ENCODE measurements at places on chromosomes 11 and 22.

DNA sequence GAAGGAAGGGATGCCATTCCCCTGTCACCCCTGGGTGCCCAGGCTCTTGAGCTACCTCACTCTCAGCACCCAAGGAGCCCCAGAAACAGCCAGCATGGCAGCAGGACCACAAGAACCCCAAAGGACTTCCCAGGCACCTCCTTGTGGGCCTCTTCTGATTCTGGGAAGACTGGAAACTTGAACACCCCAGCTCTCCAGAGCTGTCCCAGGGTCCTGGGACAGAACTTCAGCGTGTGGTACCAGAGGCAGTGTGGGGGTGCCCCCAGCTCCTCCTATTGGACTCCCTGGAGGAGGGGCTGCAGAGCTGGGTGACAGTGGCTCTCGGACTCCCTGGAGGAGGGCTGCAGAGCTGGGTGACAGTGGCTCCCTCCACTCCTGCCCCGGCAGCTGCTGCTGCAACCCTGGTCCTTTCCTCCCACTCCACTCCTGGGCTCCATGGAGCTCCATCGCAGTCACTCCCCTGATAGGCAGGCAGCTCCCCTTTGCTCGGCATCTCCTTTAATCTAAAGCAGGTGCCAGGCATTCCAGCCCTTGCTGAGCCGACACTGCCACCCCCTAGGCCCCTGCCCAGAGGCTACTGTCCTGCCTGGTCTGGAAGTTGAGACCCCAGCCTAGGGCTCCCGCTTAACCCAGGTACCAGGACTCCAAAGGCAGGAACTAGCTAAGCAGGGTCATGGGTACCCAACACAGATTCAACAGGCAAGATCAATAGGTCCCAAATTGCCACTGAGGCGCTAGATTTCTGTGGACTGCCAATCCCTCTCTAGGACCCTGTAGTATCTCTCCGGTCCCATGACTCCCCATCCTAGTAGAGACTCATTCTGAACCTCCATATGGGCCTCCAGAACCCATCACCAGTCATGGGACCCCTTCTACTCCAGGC is 2.7 kb downstream of the BCL9L start:
- no peak for DNase-seq

DNA sequence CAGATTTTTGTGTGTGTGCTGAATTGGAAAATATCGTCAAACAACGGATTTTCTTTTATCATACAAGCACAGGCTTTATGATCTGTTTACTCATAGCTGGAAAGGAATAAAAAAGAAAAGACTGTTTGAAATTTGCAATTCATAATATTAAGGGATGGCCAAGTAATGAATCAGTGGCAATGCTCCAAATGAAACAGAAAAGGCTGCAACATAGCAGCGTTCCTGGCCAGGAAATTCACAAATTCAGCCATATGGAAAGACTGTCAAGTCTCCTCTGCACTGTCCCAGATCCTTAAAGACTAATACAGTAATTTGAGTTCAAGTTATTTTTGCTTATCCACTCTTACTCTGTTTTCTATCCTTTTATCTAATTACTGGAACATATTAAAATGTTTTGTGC is 98.2 kb downstream of the MSANTD4 start:
- no peak for DNase-seq

DNA sequence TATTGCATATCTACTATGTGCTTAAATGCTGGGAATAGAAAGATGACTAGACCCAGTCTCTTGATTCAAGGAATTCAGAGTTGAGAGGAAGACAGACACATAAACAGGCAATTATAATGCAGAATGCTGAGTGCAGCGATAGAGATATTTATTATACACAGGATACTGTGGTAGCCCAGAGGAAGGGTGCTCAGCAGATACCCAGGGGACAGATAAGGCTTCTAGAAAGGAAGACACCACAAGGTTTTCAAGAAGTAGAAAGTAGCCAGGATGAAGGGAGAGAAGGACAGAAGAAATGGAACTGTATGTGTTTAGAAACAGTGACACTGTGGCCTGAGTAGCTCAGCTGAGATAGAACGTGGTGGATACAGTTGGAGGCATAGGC is 79.4 kb upstream of the NNMT start:
- no peak for DNase-seq

DNA sequence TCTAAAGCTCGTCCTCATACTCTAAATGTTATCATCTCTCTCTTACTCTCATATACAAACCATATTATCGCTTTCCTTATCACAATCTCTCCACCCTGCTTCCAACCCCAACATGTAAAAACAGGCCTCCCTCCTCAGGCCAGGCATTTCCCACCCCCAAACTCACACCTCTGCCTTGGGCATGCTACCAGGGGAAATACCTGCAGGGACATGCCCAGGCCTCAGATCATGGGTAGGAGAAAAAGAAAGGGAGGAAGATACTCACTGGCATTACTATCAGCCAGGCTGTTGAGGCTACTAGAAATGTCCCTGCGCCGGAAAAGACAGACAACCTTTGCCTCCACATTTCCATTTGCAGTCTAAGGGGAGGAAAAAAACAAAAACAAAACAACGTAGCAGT is 1.8 kb downstream of the MTA2 start:
- DNase-seq: no peak

DNA sequence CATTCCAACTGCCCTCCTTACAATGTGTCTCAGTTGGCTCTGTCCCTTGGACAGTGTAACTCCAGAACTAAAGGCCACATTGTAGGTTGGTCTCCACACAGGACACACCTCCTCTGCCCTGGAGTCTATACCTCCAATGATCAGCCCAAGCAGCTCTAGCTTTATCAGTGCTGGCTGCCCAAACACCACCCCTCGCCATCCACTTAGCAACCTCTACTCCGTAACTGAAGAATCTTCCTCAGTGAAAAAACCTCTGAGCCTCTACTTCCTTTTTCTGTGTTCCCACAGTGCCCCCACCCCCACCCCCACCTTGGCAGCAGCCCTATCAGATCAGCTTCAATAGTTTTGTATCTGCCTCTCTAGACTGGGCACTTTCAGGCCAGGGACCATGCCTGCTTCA is 33.4 kb downstream of the SERPINH1 start:
- no peak for DNase-seq

DNA sequence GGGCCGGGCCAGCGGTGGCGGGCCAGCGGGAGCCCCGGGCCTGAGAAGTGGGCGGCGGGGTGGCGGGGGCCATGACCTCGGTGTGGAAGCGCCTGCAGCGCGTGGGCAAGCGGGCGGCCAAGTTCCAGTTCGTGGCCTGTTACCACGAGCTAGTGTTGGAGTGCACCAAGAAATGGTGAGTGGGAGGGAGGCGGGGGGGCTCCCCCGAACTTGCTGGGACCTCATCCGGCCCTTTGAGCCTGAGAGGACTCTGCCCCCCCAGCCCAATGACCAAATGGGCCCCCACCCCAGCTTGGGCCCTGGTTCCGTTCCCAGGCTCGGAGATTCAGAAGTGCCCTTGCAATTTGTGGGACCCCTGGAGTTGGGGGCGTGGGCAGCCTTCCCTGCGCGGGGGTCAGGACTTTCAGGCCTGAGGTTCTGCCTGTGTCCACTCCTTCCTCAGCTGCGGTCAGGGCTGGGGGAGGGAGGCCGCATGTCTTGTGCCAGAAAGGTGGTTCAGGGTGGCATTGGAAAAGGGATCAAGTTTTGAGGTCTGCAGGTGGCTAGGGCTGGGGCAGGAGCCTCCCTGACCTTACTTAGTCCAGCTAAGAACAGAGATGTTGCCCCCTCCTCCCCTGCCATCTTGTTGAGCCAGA is 496 bp downstream of the EHBP1L1 start:
- no peak for DNase-seq

DNA sequence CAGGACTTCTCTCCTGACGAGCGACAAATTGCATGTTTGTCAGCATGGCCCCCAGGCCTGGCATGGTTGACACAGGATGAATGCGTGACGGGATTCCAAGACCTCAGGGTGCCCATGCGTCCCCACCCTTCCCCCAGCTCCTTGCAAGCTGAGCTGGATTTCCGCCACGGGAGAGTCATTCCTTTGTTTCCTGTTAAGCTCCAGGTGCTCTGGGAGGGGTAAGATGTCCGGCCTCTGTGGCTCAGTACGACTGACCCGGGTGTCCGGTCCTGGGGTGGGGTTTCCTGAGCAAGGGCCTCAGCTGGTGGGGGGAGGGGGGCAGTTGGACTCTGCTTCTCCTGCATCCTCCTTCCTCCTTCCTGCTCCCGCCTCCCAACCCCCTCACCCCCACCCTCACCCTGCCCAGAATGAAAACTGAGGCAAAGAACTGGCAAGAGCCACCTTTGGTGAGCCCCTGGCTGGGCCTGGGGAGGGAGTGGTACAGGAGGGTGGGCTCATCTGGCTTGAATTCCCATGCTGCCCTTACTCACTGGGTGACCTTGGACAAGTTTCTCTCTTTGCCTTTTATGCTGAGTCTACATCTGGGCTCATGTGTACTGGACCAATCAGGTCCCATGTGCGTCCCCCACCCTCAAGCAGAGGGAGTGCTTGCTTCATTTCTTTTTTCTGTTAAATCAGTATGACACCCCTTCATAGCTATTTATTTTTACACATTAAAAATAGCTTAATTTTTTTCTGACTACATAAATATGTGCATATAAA is 2.5 kb downstream of the CDC42EP2 start:
- no peak for DNase-seq

- no peak for DNase-seq
These were observed 378.3 kb downstream of the INSC start for GRCh38 chr11:15493066-15493465.

DNA sequence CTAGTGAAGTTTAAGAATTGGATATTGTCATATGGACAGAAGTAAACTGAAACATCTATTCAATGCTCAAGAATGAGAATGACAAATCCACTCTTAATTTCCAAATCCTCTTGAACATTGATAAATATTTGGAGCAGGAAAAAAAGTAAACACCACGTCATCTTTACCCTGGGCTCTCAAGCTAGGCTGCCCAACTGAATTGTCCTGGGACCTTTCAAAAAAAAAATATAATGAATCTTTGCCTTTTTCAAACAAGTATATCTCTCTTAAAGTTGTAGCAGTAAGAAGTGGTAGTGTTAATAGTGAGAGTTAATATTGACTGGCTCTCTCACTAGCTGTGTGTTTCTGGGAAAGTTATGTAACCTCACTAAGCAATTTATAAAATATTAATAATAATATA is 374.3 kb downstream of the LRRC4C start:
- DNase-seq: no peak

GRCh38 chr11:96219981-96220623 is 122.9 kb downstream of the MAML2 start:
- no peak for DNase-seq

DNA sequence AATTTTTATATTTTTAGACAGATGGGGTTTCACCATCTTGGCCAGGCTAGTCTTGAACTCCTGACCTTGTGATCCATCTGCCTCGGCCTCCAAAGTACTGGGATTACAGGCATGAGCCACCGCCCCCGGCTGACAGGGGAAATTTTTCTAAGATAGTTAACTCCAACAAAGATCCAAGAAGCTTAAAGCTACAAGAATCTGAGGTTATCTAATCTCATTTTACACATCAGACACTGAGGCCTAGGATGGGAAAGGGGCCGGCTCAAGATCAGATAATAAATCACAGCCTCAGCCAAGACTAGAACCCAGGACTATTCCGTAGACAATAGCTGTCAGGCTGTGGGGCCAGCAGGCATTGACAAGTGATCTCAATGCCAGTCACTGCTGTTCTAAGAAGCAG is 94.0 kb downstream of the AMBRA1 start:
- no peak for DNase-seq

GRCh38 chr22:45787759-45788158 is 116.1 kb downstream of the ATXN10 start:
- no peak for DNase-seq
